Naive thymus-derived CD8-positive, alpha-beta T cell (primary cell): ENCODE measurements at places on chromosomes 6 and 20. TPM values are rescaled to one million over a fixed set of nuclear protein-coding genes. Genes with fewer than 3 reads are reported as not detected.

HSPA1L gene
- polyA plus RNA-seq = 1.6 TPM

GRCh38 chr6:12148317-12148801 is 136.2 kb downstream of the HIVEP1 start:
- no peak for DNase-seq

GRCh38 chr6:33052627-33053026 is 20.8 kb downstream of the HLA-DPA1 start:
- no peak for DNase-seq

DNA sequence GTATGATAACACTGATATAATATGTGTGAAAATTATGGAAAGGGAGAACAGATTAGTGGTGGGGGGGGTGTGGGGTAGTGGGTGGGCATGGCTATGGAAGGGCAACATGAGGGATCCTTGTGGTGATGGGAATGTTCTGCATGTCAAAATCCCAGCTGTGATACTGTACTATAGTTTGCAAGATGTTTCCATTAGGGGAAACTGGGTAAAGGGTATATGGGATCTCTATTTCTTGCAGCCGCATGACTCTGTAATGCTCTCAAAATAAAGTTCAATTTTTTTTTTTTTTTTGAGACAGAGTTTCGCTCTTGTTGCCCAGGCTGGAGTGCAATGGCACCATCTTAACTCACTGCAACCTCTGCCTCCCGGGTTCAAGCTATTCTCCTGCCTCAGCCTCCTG is 14.3 kb downstream of the ZBTB2 start:
- no peak for DNase-seq

CBLN4 gene
- polyA plus RNA-seq = not detected

- no peak for DNase-seq
Observed at GRCh38 chr6:30329331-30329730, 2.6 kb downstream of the TRIM39 start.

- no peak for DNase-seq
Observed at GRCh38 chr6:20965276-20965675, 431.0 kb downstream of the CDKAL1 start.

DNA sequence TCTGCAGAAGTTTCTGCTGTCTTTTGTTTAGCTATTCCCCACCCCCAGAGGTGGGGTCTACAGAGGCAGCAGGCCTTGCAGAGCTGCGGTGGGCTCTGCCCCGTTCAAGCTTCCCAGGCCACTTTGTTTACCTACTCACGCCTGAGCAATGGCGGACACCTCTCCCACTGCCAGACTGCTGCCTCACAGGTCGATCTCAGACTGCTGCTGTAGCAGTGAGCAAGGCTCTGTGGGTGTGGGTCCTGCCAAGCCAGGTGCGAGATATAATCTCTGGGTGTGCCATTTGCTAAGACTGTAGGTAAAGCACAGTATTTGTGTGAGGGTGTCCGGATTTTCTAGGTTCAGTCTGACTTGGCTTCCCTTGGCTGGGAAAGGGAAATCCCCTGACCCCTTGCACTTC is 23.6 kb upstream of the ZNF337 start:
- DNase-seq = no peak

- DNase-seq = no peak
Observed at GRCh38 chr6:38179794-38180430, 360.4 kb downstream of the ZFAND3 start.
